ENCODE measurements at places on chromosomes 2 and 18.

GRCh38 chr2:11279398-11279797 lies 65.0 kb downstream of the ROCK2 start:
- DNase-seq, result no peak

DNA sequence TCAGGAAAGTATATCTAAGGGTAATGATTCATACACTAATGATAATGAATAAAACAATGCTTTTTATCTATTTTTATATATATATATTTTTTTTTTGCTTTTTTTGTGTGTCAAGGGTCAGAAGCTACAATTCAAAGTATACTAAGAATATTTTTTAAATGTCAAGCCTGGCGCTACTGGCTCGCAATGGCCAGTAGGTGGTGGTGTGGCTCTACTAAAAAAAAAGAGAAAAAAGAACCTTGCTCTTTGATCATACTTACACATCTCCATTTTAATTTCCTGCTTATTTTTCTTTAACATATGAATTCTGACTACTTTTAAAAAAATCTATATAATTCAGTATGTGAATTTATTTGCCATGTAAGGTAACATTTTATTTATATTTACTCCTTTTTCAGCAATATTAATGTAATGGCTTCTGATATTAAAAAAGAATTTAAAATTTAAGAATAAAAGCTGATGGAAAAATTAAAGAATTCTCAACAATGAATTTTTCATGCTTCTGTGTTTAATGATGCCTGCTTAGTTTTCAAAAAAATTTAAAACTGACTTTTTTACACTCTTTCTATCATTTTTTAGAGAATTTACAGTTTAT lies 232.9 kb downstream of the GULP1 start:
- DNase-seq, result peak; percentile 61

GRCh38 chr18:23618862-23619387 lies 32.6 kb upstream of the NPC1 start:
- no peak for DNase-seq

DNA sequence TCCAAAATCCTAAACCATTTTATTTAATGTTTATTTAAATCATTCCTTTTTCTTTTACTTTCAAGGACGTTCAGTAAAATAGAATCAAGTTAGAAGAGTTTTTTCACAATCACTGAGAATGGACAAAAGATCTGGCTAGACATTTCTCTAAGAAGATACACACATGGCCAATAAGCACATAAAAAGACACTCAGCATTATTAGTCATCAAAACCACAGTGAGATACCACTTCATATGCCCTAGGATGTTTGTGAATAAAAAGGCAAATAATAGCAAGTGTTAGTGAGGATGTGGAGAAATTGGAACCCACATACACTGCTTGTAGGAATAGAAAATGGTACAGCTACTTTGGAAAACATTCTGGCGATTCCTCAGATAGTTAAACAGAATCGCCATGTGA lies 76.1 kb downstream of the RHBDD1 start:
- no peak for DNase-seq

DNA sequence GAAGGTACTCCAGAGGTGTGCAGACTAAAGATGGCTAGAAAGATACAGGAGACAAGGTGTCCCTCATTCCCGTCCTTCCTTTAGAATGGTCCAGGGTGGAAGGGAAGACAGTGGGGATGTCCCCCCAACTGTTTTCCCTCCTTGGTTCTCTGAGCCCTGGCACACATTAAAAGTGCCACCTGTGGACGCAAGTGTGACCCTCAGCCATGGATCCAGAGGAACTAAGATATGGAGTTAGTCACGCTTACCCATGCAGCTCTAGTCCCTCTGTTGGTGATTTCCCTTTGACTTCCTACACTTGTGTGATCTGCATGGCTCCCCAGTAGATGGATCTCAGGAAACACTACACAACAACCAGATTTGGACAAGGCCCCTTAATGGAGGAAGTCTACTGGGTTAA lies 113.1 kb upstream of the SRD5A2 start:
- DNase-seq, result no peak

DNA sequence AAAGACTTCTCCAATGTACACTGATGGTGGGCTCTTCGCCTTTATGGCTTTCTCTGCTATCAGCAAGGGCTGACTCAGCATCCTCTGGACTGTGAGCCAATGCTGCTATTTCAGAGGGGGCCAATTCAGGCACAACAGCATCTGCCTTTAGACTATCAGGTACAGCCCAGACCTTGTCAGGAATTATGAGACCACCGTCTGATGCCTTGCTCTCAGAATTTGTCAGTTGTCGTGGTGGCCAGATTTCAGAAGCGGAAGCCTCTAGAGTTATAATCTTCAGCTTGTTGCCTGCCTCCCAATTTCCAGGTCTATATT lies 92.7 kb downstream of the ALPK2 start:
- no peak for DNase-seq

- DNase-seq, result no peak
Measured at GRCh38 chr2:96950381-96951124, 35.8 kb downstream of the FAM178B start.

DNA sequence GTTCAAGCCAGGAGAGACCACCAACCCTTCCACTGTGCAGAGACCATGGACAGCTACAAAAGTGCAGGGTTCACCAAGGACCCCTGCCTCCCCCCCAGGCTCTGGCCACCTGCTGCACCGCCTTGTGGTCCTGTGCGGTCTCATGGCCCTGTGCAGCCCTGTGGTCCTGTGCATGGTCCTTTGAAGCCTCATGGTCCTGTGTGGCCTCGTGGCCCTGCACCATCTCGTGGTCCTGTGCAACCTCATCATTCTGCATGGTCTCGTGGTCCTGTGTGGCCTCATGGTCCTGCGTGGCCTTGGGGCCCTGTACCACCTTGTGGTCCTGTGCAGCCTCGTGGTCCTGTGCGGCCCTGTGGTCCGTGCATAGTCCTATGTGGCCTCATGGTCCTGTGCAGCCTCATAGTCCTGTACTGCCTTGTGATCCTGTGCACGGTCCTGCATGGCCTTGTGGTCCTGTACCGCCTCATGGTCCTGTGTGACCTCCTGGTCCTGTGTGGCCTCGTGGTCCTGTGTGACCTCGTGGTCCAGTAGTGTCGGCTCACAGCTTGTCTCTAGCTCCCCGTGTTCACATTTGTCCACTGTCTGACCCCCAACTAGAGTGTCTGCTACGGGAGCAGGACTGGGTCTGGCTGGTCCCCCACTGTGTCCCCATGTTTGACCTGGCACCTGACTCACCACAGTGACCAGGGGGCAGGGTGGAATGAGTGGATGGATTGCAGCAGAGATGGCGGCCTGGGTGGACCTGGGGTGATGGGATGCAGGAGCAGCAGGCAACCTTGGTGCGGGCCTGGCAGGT lies 20.0 kb upstream of the OTOS start:
- DNase-seq, result no peak

- DNase-seq, result no peak
Measured at GRCh38 chr2:71388214-71388613, 56.6 kb downstream of the ZNF638 start.

GRCh38 chr2:46376586-46376985 lies 79.4 kb downstream of the EPAS1 start:
- no peak for DNase-seq

DNA sequence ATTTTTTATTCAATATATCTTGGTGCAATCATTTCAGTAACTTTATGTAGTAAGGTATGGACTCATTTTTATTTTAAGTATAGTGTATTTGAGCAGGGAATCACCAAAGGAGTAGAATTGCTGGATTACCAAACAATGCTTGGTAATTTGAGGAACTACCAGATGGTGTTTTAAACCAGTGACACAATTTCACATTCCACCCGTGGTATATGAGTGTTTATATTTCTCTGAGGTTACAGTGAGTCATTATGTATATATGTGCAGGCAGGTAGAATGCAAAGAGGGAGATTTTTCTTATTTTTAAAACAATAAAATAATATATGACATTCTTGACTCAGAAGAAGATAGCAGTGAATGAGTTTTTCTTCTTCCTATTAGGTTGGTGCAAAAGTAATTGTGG lies 596.9 kb downstream of the DCC start:
- DNase-seq, result no peak

GRCh38 chr2:74503506-74504475 lies 3.7 kb downstream of the PCGF1 start:
- DNase-seq, result no peak

GRCh38 chr2:219448776-219449341 lies 14.2 kb downstream of the SPEG start:
- DNase-seq, result no peak

- peak; percentile 95 for DNase-seq
Measured at GRCh38 chr2:128090945-128091725, at the start of gene UGGT1. TSS of gene UGGT1 (plus strand) at chr2:128091200. CDS start at chr2:128091358, 158 bp downstream.

DNA sequence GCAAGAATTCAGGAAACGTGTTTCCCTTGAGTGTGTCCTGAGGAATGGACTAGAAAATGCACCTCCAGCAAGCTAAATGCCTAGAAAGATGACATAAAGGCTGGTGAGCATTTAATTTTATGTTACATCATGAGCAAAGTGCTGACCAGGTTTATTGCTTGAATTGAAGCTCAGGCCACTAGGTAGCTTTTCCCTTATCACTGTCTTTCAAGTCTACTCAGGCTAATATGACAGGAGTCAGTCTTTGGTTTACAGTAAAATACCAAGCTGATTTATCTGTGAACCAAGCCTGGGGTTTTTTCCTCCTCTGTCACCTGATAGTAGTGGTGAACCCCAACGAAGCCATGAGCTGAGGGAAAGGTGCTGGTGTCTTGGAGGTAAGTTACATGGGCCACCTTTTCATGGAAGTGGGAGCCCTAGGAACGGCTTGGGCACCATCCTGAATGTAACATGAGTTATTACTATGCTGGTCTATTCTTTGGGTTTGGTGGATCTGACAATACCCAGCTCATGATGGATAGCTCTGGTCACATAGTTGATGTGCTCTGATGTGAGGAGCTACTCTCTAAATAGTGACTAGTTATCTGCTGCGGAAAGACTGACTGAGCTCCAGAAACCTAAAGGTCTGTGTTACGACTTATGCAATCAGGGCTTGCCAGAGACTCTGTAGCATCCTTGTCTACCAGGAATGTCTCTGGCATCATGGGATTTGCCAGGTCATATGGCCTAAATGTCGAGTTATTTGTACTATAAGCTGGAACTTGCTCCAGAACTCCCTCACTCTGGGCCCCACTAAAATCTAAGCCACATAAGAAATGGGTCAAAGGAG lies 39.8 kb downstream of the NUP35 start:
- DNase-seq, result no peak

DNA sequence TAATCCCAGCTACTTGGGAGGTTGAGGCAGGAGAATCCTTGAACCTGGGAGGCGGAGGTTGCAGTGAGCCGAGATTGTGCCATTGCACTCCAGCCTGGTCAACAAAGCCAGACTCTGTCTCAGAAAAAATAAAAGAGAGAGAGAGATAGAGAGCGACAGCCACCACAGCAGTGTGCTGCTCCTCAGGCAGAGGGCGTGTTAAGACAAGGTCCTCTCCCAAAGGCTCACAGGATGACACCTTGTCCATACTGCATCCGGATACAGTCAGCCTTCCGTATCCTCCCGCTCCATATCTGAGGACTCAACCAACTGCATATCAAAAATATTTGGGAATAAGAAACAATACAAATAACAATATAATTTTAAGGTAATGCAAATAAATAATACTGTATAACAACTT lies 20.1 kb downstream of the ARL4C start:
- no peak for DNase-seq

DNA sequence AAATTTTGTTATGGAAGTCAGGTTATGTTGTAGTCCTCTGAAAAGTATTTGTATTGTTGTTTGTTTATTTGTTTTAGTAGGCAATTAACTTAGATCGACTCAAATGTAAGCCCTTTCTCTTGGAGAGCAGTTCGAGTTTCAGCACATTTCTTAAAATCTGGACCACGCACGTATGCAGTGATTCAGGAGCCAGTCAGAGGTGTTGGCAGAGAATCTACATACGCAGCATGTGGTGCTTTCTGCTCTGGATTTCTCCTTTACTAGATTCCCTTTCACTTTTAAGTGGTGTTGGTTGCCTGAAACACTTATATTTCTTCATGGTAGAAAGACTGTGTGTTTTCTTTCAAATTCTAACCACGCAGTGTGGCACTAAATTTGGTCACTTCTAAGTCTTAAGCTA lies 773.9 kb upstream of the LRATD1 start:
- no peak for DNase-seq

DNA sequence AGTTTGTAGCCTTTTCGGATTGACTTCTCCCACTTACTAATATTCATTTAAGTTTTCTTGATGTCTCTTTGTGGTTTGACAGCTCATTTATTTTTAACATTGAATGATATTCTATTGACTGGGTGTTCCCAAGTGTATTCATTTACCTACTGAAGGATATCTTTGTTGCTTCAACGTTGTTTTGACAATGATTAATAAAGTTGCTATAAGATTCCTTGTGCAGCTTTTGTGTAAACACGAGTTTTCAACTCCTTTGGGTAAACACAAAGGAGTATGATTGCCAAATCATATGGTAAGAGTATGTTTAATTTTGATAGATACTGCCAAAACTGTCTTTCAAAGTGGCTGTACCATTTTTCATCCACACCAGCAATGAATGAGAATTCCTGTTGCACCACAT lies 1200.9 kb downstream of the DSC3 start:
- no peak for DNase-seq

DNA sequence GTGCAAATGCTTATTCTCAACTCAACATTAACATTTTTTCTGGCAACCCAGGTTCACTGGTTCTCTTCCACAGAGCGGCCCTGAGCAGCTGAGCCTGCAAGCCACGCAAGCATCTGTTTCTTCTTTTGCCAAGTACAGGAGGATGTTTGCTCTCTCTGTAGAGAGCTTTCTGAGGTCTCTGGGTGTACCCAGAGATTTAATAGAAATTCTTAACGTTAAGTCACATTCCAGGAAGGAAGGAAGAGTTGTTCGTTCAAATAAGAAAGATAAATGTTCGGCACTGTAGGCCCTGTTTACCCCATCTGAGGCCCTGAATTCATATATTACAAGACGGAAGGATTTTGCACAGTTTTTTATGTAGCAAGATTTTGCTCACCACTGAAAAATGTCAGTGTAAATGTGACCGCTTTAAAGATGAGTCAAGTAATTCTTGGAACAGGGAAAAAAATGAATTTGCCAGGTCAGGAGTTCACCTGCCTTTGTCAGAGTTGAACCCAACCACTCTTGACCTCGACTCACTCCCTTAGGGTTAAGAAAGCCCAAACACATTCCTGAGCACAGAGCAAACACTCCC lies 30.1 kb downstream of the KCTD18 start:
- DNase-seq, result no peak

- no peak for DNase-seq
Measured at GRCh38 chr2:567865-568638, 109.2 kb downstream of the TMEM18 start.

GRCh38 chr2:88754585-88755320 lies 63.3 kb downstream of the RPIA start:
- no peak for DNase-seq

- peak; percentile 82 for DNase-seq
Measured at GRCh38 chr2:204325468-204325867, 219.8 kb upstream of the PARD3B start.

DNA sequence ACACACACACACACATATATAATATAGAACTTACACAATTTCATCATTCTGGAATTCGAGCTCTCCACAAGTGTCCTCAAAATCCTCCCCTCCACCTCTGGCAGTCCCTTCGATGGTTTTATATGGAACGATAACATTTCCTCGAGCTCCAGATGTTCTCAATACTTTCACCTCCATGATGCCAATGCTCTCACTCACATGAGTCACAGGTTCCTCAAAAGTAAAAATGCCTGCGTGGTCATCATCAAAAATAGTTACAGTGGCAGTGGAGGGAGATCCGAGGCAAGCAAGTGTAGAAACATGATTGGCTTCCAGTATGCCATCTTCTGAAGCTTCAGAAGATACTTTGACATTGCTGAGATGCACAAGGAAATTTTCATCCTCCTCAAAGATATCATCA lies 23.5 kb downstream of the SLC8A1 start:
- no peak for DNase-seq

GRCh38 chr2:138757384-138757783 lies 22.8 kb downstream of the NXPH2 start:
- DNase-seq, result no peak
